ENCODE measurements at places on chromosomes 1 and 21.
A peak's percentile ranks its signal among the peaks of the same experiment; 100 is the strongest.

DNA sequence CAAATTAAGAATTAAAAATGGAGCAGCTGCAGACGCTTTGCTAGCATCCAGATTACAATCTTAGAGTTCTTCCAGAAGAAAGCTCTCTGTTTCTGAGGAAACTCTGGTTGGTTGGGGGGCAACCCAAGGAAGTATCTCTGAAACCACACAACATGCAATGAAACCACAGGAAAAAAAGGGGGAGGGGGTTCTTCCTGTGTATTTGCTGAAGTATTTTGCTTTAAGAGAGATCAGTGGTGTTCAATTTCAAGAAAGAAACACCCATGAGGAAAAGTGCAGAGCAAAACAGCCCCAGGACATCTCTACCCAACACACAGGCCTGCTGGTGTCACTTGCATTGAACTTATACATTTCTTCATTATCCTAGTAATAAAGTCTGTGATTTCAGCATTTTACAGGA is 19.7 kb upstream of the TIAM1 start:
- DNase-seq = no peak

DNA sequence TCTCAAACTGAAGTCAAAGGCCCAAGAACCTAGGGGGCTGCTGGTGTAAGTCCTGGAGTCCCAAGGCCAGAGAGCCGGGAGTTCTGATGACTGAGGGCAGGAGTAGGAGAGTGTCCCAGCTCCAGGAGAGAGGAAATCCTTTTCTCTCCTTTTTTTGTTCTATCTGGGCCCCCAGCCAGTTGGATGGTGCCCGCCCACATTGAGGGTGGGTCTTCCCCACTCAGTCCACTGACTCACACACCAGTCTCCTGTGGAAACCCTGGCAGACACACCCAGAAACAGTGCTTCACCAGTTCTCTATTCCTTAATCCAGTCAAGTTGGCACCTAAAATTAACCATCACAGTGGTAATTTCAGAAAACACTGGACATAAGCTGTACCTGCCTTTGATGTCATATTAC is 12.7 kb upstream of the WDR26 start:
- DNase-seq = peak; percentile 51

- no peak for DNase-seq
Measured at GRCh38 chr1:165189913-165190312, 166.6 kb downstream of the LMX1A start.

DNA sequence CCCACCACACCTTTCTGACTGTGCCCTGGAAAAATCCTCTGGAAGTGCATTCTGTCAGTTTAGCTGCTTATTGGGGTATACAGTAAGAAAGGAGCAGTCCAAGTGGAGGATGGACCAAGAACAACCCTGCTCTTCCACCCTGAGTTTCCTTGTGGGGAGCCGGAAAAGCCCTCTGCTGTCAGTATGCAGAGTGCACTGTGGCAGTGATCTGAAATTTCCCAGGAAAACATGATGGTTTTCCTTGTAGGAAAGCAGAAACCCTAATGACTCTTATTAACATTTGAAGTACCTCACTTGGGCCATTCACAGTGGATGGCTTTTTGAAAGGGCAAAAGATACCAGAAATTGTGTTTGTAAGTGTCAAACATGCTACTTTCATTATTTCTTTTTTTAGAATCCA is 20.5 kb downstream of the ELAVL4 start:
- DNase-seq = no peak

DNA sequence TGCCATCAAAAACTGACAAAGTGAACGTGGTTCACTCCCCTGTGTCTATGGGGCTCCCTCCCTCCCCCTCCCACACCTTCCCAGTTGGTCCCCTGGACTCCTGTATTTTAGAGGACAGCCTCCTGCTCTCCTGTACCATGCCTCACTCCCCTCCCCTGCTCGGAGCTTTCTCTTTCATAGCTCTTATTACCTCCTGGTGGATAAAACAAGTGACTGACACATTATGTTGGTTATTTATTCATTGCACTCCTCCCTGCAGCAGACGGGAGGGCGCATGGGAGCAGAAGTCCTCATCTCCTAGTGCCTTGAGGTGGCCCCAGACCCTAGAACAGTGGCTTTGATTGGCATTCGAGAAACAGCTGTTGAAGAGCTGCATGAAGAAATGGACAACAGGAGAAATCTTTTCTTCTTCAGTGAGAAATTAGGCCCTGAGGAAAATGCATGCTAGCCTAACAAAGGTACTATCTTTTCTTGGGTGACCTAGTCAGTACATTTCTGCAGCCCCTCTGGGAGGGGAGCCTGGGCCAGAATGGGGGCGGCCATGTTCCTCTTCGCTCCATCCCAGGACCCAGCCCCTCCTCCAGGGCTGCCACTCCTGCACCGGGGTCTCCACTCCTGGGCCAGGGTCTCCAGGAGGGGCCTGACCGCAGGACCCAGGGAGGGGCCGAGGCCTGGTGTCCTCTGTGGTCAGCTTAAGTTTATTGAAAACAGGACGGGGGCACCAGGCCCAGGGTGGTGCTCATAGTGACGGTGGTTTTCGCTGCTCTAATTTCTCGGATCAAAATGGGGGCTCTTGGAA is 1.2 kb upstream of the TFF1 start:
- DNase-seq = no peak

GRCh38 chr1:23178414-23178813 is 9.8 kb upstream of the LUZP1 start:
- no peak for DNase-seq

DNA sequence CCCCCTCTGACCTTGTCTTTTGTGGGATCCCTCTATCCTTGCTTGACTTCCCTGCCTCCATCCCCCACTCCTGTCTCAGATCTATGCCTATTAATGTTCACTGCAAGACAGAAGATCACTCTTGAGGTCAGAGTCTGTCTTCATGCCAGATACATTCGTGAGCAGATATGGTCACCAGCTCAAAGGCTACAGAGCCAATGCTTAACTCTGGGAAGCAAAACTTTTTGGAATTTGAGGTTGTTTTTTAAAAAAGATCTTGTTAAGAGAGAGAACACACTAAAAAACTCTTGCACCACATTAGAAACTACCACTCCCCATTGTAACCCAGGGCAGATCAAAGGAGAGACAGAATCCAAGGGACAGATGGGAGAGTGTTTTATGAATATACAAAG is 17.1 kb upstream of the A3GALT2 start:
- no peak for DNase-seq

DNA sequence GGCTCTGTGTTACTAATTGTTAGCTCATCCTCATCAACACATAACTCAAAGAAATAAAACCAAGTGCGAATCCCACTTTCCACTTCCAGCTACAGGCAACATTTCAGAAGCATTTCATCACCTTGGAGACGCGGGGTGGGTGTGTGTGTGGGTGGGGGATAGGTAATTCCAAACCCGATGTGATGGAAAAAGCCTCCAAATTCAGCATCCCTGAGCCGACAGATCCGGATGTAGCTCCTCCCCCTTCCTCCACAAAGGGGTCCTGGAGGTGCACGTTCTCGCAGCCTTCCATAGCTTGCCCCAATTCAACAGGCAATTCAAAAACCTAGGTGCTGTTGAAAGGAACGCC is 486 bp downstream of the HSPA13 start:
- DNase-seq = no peak

DNA sequence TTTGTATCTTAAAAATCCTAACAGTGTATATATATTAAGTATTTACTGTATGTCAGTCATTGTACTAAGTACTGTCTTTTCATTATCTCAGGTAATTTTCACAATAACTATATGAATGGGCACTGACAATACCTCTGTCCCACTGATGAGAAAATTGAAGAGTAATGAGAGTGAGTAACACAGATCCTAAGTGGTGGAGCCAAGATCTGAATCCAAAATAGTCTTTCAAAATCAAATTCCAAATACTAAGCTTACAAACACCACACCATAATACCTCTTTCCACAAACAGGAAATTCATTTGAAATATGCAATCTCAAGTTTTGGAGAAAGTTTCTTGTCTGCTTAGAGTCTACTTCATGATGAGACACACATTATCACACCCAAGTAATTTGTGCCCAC is 105.9 kb upstream of the EDEM3 start:
- DNase-seq = no peak

- no peak for DNase-seq
Measured at GRCh38 chr1:66933887-66934700, 9.3 kb downstream of the MIER1 start.

- DNase-seq = no peak
Measured at GRCh38 chr21:35819134-35819533, 241.2 kb downstream of the SETD4 start.

DNA sequence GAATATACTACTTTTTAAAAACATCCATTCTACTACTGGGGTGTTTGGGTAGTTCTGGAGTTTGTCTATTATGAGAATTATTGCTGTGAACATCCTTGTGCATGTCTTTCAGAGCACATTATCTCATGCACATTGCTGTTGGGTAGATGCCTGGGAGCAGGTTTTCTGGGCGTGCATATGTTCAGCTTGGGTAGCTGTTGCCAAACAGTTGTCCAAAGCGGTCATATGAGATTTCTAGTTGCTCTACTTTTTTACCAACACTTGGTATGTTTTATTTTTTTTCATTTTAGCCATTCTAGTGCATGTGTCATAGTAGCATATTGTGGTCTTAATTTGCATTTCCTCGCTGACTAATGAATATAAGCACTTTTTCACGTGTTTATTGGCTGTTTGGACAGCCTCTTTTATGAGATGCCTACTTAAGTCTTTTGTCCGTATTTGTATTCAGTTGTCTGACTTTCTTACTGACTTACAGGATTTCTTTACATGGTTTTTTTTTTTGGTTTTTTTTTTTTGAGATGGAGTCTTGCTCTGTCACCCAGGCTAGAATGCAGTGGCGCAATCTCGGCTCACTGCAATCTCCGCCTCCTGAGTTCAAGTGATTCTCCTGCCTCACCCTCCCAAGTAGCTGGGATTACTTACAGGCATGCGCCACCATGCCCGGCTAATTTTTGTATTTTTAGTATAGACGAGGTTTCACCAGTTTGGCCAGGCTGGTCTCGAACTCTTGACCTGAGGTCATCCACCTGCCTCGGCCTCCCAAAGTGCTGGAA is 18.1 kb downstream of the ZDHHC18 start:
- DNase-seq = peak; percentile 59

DNA sequence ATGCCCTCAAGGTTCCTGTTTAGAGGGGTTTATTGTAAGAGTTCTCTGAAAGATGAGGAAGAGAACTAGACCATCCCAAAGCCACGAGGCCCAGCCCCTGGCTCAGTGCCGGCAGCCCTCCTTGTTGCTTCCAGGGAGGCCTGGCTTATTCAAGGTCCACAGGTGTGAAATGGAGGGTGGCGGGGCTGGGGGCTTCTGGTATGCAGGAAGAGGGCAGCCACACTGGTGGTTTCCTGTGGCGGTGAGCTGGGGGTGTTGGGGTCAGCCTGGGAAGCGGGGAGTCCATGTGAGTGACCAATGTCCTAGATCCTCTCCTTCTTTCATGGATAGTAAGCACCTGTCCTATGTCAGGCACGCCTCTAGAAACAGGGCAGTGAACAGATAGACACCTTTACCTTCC is 138.2 kb downstream of the CAMTA1 start:
- no peak for DNase-seq

GRCh38 chr21:45901061-45901690 is 80.4 kb upstream of the COL6A1 start:
- DNase-seq = peak; percentile 30

- DNase-seq = no peak
Measured at GRCh38 chr1:198253259-198253658, 96.5 kb downstream of the NEK7 start.

DNA sequence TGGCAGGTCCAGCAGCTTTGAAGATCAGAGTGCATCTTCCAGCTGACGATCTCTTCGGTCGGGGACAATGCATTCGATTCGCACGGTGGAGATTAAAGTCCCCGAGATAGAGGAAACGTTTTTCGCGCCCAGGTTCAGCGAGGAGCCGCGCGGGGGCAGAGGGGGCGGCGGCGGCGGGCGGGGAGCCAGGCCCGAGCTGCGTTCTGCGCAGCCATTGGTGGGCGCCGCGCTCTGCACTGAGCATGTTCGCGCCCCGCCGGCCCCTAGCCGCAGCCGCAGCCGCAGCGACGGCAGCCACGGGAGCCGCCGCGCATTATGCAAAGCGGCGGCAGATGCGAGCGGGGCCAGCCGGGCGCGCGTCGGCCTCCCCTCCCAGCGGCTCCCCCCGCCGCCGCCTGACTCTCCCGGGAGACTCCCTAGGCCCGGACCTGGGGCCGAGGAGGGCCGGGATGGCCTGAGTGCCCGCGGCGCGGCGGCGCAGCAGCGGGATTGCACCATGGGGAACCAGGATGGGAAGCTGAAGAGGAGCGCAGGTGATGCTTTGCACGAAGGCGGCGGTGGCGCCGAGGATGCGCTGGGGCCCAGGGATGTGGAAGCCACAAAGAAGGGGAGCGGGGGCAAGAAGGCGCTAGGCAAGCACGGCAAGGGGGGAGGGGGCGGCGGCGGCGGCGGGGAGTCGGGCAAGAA is at the start of gene FMN2:
Gene FMN2, plus strand, starts transcription at position 270 of the 687 bp plus-strand sequence. Its CDS starts 227 bp downstream, at position 497.
- no peak for DNase-seq

- DNase-seq = no peak
Measured at GRCh38 chr1:172469717-172470116, 25.8 kb upstream of the PIGC start.

- no peak for DNase-seq
Measured at GRCh38 chr1:222373216-222373615, 174.7 kb downstream of the HHIPL2 start.

- DNase-seq = no peak
Measured at GRCh38 chr1:66418021-66418420, 115.9 kb upstream of the SGIP1 start.

DNA sequence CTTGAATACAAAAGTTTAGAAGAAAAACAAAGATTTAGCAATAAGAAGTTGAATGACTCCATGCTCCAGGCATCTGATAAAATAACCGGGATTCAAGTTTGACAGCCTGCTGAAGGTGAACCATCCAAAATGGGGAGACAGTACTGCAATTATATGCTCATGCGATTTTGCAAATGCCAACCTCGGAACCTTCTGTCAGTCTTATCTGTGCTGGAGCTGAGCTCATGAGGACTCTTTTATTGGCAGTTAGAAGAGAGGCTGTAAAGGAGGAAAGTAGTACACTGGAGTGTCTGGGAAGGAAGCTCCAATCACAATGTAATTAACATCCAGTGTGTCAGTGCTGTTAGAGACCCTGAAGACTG is 170.0 kb downstream of the GALNT2 start:
- DNase-seq = no peak

DNA sequence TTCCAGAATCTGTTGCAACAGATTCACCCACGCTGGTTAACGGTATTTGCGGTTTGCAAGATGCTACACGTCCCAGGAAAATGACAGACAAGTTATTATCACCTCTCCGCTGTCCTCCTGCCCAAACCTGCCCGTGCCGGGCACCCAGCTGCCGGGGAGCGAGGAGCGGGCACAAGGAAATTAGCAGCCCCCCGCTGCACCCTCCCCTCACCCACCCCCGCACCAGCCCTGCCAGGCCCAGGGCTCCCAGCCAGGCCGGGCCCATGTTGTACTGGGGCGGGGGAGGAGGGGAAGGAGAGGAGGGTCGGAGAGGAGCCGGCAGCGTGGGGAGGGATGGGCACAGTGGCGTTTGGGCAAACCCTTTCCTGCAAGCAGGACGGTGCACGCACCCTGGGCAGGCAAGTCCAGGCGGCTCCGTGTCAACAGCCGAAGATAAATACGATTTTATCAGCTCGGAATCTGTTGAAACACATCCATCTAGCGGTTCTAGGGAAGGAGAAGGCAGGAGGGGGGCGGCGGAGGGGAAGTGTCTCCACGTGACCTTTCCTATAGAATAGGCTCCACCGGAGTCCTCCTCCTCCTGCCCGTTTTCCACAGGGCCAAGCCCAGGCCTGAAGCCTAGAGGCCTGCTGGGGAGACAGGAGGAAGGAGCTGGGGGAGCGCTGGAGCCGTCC is 35.1 kb upstream of the CCDC27 start:
- no peak for DNase-seq

GRCh38 chr1:154474802-154475201 is 27.2 kb upstream of the TDRD10 start:
- peak; percentile 75 for DNase-seq

Measured in lower lobe of right lung (tissue), 2 donors.